ENCODE measurements at places on chromosomes 5 and 9.

- no peak for DNase-seq
Measured at GRCh38 chr5:179874536-179875292, 16.1 kb upstream of the MRNIP start.

DNA sequence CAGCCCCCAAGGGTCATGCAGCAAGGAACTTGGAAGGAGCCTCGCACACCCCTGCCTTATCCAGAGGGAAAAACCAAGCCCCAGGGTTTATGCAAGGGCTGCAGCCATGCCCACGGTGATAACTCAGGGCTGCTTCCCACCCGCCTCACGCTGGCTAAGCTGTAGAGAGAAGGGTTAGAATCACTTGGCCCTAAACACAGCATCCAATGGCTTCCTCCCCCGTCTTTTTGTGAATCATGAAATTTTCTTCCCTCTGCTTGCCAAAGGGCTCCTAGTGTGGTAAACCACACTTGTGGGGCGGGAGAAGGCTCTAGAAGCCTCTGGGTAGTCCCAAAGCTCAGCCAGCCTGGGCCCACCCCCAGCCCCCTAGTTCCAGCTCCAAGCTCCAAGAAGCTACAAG, 55.9 kb upstream of the ORM1 start:
- no peak for DNase-seq

- DNase-seq = no peak
Measured at GRCh38 chr5:125396462-125396861, 650.0 kb upstream of the ZNF608 start.

GRCh38 chr5:106399391-106399790, 1271.3 kb downstream of the EFNA5 start:
- DNase-seq = peak; percentile 77

- no peak for DNase-seq
Measured at GRCh38 chr5:133241179-133242092, 189.6 kb downstream of the HSPA4 start.

DNA sequence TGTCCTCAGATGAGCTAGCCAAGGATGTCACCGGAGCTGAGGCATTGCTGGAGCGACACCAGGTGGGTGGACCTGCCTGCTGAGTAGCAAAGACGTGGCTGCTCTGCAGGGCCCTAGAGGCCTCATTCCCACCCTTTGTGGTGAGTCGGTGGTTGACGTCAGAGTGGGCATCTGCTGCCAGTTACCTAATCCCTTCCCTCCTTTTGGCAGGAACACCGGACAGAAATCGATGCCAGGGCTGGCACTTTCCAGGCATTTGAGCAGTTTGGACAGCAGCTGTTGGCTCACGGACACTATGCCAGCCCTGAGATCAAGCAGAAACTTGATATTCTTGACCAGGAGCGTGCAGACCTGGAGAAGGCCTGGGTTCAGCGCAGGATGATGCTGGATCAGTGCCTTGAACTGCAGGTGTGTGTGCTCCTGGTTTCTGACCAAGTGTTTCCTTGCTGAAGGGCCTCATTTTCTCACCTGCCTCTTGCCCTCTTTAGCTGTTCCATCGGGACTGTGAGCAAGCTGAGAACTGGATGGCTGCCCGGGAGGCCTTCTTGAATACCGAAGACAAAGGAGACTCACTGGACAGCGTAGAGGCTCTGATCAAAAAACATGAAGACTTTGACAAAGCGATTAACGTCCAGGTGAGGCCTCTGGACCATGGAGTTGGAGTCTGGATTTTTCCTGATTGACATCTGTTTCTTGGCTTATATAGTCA, 48.9 kb downstream of the DYNC2I2 start:
- peak; percentile 14 for DNase-seq

DNA sequence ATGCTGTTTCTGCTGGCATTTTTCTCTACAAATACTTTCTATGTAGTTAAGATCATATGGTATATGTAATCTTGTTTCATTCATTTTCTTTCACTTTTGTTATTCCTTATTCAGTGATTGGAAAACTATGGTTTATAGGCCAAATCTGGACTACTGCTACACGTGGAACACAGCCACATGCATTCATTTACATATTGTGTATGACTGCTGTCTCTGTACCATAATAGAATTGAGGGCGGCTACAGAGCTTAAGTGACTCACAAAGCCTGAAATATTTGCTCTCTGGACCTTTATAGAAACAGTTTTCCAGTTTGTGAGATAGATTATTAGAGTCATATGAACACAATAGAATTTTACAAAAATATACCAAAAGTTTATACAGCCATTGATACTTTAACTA, 133.6 kb upstream of the CDKN2B start:
- peak; percentile 70 for DNase-seq

GRCh38 chr9:21070171-21070571, 7.6 kb downstream of the IFNB1 start:
- DNase-seq = peak; percentile 89

DNA sequence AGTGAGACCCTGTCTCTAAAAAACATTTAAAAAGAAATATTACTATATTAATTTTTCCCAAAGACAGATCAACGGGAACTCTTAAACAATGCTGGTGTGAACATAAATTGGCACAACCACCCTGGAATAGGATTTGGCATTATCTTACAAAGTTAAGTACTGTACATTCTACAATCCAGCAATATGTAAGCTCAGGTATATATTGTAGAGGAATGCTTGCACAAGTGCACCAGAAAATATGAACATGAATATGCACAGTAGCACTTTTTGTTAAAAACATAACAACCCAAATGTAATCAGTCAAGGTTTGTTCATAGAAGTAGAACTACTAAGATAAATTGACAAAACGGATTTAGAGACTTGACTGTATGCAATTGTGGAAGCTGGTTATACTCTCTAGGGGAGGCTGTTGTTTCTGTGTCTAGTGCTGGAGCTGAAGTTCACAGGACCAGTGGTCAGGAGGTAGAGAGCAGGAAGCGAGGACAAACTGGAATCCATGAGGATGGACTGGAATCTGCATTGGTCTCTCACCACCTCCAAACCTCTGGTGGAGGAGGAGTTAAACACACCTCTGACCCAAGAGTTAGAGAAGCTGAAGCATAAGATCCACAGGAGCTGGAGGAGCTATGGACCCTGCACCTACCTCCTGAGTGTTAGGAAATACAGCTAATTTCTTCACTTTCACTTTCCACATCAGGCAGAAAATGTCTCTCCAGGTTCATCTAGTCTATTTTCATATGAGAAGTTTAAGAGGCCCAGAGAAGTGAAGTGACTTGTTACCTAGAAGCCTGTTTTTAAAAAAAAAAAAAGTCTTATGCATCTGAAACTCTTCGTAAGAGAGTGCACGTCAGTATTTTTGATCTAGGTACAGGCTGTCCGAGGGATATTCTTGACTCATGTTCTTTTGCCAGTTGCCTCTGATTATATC, 20.3 kb upstream of the RIC1 start:
- DNase-seq = no peak

DNA sequence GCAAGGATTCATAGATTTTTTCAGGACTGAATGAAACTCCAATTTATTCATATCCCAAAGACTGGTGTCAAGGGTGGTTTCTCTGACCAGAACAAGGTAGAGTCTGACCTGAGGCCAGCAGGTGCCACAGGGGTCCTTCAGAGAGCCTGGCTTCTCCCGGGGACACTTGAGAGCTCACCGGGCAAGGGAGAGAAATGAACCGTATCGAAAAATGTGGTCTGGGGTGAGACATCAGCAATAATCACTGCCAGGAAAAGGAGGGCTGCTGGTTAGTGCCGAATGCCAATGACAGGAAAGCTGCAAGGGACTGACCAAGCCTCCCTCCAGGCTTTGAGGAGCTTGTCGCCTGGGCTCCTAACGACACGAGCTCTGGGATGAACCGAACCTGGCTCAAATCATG, 142.7 kb downstream of the TTLL11 start:
- DNase-seq = no peak

- DNase-seq = no peak
Measured at GRCh38 chr5:163261647-163262269, 175.6 kb upstream of the CCNG1 start.

DNA sequence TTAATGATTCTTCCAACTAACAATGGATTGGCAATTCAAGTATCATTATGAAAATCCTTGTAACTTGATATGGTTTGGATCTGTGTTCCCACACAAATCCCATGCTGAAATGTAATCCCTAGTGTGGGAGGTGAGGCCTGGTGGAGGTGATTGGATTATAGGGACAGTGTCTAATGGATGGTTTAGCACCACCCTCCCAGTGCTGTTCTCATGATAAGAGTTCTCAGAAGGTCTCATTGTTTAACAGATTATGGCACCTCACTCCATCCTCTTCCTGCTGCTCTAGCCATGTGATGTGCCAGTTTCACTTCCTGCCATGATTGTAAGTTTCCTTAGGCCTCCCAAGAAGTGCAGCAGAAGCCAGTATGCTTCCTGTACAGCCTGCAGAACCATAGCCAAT, 1116.2 kb upstream of the EDIL3 start:
- no peak for DNase-seq

GRCh38 chr9:124349675-124350493, 65.4 kb downstream of the PSMB7 start:
- DNase-seq = no peak

- DNase-seq = no peak
Measured at GRCh38 chr5:93100976-93101375, 480.0 kb downstream of the NR2F1-AS1 start.

- DNase-seq = peak; percentile 61
Measured at GRCh38 chr5:78746021-78746770, 97.6 kb upstream of the LHFPL2 start.

- DNase-seq = no peak
Measured at GRCh38 chr5:1729641-1730486, 69.8 kb downstream of the MRPL36 start.

GRCh38 chr5:60535198-60535597, 164.8 kb downstream of the DEPDC1B start:
- no peak for DNase-seq

DNA sequence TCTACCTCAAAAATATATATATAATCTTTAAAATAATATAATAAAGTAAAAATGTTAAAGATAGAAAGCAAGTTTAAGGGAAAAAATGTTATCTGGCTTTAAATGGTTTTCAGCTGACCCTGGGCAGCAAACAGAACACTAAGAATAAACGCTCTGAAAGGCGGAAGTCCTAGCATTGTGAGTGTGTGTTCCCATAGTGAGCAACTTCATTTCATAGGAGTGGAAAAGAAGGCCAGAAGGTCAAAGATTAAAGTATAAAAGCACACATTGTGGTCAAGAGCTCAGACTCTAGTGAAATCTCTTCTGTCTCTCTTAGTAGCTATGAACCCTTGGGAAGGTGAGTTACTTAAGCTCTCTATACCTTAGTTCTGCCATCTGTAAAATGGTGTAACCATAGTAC, 374.4 kb downstream of the ENC1 start:
- DNase-seq = no peak

GRCh38 chr9:123852403-123852802, 77.5 kb downstream of the DENND1A start:
- no peak for DNase-seq

DNA sequence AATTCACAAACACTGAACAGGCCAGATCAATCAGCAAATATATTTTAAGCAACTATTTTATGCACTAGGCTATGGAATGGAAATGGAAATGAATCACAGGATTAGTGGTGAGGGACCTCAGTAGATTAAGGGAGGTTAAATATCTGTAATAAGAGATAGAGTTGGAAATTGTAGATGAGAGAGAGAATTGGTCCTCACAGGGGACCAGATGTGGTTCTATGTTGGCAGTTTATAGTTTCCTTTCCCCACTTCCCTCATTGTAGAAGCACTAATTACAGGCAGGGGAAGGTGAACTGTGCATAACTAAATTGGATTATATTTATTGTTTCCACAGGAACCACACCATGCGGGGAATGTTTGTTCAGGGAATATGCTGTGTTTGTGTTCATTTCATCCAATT, 496.2 kb downstream of the ARHGEF28 start:
- no peak for DNase-seq

GRCh38 chr5:36726317-36726716, 119.9 kb downstream of the SLC1A3 start:
- DNase-seq = no peak

DNA sequence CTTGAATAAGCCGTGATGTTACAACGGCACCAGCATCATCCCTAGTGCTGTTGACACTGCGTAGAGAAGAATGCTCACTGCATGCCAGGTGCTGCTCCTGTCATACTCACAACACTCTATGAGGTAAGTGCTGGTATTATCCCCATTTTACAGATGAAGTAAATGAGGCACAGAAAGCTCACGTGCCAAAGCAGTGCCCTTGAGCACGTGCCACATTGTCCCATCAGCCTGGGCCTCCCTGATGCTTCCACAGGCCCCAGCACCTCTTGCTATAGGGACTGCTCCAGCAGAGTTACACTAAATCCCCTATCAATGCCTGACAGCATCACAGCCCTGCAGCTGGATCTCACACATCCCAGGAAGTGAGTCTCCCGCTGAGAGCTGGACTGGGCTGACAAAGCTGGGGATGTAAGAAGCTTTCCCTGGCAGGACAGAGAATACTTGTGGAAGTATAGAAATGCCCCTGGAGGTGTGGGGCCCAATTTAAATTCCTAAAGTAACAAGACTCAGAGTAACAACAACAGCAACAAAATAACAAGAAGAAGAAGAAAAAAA, 216.1 kb downstream of the FSTL4 start:
- no peak for DNase-seq

DNA sequence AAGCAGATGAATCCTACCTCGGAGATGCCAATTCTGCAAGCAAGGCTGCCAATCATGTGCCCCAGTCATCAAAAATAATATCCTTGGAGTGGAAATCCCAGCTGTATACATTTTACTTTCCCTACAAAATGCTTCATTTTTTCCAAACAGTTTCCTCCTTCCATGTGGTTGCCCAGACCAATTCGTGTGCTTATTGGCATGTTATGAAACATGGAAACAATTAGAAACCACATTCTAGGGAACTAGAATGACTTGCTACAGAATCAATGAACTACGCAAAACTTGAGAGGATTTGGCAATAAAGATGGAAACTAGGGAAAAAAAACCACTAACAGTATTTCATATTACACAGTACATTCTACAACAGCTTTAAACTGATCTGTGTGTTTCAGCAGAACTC, 584.5 kb upstream of the DMAC1 start:
- peak; percentile 18 for DNase-seq

GRCh38 chr5:181152406-181152805, 5.0 kb downstream of the OR2V2 start:
- DNase-seq = no peak

GRCh38 chr5:38079620-38080402, 178.5 kb upstream of the EGFLAM start:
- DNase-seq = no peak

DNA sequence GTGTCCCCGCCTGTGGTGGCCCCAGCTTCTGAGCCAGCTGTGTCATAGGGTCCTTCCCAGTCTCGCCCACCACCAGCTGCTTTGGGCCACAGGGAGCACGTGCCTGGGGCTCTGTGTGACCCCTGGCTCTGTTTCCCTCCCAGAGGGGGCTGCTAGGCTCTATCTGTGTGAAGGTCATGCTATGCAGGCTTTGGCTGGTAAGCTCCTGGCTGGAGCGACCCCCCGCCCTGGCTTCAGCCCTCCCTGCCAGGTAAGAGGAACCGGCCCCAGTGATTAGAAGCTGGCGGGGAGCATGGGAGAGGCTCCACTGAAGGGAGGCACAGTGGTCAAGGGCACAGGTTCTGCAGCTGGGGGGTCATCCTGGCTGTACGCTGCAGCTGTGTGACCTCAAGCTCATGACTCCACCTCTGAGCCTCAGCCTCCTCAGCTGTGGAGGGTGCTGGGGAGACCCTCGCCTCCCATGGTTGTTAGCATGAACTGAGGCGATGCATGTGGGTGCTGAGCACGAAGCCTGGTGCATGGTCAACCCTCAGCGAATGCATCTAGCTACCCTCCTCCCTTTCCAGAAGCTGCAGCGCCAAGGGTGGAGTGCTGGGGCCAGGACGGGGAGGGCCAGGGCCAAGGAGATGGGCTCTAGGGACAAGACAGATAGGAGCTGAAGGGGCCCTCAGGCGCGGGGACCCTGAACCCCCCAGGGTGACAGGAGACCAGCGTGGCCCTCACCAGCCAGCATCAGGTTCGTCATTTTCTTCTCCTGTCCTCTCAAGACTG, 163.8 kb upstream of the MVB12B start:
- no peak for DNase-seq

Measured in foreskin fibroblast (primary cell).